HepG2 (cell line): ENCODE measurements at places on chromosomes 12 and 14. TPM values are rescaled to one million over a fixed set of nuclear protein-coding genes. Genes with fewer than 3 reads are reported as not detected.

DNA sequence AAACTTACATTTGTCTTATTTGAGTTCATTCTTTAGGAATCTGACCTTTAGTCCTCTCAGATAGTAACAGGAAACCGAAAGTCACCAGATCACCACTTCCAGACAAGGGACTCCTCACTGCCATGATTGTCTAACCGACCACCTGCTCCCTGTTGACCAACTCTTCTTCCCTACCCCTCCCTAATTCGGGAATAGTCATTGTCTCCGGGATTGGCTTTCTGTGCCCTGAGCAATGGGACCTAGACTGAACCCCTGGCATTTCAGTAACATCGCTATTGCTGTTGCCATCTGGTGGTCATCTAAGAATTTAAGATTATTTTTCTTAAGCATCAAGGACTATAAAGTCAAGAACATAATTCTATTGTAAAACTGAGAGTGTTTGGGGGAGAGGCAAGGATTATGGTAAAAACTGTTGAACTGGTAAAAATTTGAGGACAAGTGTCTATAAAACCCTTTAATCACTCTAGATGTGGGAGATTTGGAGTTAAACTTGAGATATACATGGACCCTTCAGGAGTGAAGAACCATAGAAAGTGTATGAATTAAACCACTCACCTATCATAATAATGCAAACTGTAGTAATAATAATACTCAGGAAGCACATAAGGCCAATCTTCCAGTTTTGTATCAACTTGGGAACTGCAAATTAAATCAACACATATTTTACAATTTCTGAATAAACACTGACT is 6.3 kb downstream of the CLEC2A start:
- no peaks in the 10 kb centered on the region for H3K27me3 ChIP-seq
- no peak overlapping the region for H3K27ac ChIP-seq
- H3K4me1 ChIP-seq, result no peaks in the 10 kb centered on the region
- peak; percentile 9 for DNase-seq

DNA sequence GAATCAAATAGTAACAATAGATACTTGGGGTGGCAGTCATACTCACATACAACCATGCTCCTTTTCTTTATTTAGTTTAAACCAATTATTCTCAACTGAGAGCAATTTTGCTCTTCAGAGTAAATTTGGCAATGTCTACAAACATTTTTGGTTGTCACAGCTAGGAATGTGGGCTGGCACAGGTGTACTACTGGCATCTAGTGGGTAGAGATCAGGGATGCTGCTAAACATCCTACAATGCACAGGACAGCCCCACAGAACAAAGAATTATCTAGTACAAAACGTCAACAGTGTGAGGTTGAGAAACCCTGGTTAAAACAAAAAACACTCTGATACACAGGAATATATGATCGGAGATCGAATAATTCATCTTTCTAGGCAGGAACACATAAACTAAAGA is 186.5 kb downstream of the NELL2 start:
- no peaks in the 10 kb centered on the region for H3K4me1 ChIP-seq
- no peaks in the 10 kb centered on the region for H3K36me3 ChIP-seq
- DNase-seq, result no peak
- no peak overlapping the region for H3K4me3 ChIP-seq

DNA sequence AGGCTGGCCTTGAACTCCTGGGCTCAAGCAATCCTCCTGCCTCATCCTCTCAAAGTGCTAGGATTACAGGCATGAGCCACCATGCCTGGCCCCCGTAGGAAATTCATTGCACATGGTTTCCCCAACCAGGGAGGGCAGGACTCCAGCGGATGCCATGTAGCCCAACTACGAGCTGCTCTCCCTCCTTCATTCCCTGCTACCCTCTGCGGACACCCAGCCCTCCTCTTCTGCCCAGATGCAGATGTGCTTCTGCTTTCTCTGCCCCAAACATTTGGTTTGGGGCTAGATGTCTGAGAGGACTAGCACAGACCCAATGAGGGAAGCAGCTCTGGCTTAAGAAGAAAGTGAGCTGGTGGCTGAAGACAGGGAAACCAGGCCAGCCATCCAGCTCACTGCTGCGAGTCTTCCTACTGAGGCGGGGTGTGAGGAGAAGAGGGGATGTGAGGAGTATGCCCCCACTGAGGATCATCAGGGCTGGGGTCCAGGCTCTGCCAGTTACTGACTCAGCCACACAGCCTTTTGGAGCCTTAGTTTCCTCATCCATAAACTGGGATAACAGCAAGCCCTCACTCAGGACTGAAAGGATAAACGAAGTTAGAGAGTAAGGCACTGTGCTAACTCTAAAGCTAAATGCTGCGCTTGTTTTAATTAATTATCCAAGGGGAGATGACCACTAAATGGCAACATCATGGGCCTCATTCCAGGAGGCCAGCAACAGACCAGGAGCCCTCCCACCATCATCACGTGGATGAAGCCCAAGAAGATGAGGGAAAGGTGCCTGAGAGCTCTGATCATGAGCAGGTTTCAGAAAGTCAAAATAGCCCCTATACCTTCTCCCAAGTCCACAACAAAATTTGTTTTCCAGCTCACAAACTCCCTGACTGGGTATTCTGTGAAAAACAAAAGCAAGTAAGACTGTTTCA is 10.9 kb downstream of the CTDSP2 start:
- H3K4me1 ChIP-seq, result peaks cover 82% of the 10 kb centered on the region
- no peak for DNase-seq
- peaks cover 6% of the 10 kb centered on the region for H3K36me3 ChIP-seq
- H3K27ac ChIP-seq, result no peak overlapping the region

GRCh38 chr12:55705782-55706402 is 1.8 kb downstream of the ITGA7 start:
- H3K27me3 ChIP-seq, result peaks cover 1% of the 10 kb centered on the region; the same call in 1 of the 2 replicates
- H3K4me3 ChIP-seq, result no peak overlapping the region
- no peaks in the 10 kb centered on the region for H3K36me3 ChIP-seq
- no peak for DNase-seq
- H3K27ac ChIP-seq, result no peak overlapping the region

- no peaks in the 10 kb centered on the region for H3K27me3 ChIP-seq
- H3K4me3 ChIP-seq, result no peak overlapping the region
- no peak overlapping the region for H3K27ac ChIP-seq
- H3K4me1 ChIP-seq, result no peaks in the 10 kb centered on the region
Measured at GRCh38 chr14:64080452-64080851, 213.7 kb downstream of the ESR2 start.

GRCh38 chr12:47846294-47846996 is 26.7 kb upstream of the HDAC7 start:
- no peak for DNase-seq
- no peaks in the 10 kb centered on the region for H3K36me3 ChIP-seq

DNA sequence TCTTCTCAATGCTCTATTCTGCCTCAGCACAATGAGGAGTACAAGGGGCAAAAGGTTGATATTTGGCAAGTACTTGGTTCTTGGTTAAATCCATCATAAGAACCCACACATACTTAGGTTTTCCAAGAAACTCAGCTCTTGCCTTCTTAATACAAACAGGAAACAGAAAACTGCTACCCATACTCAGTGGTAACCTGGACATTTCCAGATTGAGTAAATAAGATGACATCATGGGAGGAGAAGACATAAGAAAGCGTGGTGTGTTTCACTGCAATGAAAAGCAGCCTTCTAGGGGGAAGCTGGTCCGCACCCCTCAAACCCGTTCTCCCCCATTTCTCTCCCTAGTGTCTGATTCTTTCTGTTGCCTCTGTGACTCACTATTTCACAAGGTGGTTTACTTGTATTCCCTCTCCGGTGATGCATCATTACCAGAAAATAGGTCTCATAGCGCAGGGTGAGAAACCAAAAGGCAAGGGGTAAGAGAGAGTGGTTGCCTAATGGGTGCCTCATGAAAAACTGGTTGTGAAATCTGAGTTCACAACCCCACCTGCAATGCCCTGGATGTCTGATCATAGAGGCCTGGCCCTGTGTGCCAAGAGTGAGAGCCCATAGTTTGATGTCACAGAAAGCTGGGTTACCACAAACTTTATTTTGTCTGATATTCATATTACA is 326.5 kb upstream of the TBX3 start:
- no peaks in the 10 kb centered on the region for H3K4me1 ChIP-seq
- DNase-seq, result no peak

DNA sequence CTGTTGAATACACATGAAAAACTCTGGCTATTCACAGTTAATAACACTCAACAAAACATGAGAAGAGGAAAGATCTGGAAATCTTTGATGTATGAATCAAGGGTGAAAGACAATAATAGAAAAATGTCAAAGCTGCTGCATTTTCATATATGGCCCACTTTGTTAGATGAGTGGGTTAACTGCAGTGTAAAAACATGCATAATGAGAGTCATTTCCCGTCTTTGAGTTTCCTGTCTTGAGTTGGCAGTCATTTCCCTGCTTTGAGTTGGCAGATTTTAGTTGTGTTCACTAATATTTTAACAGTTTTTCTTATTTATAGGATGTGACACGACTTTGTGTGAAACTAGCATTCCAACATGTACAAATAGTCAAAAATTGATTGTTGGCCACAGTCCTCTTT is 87.9 kb upstream of the PTPRQ start:
- no peaks in the 10 kb centered on the region for H3K36me3 ChIP-seq
- peaks cover 19% of the 10 kb centered on the region for H3K4me1 ChIP-seq
- no peaks in the 10 kb centered on the region for H3K27me3 ChIP-seq
- no peak overlapping the region for H3K4me3 ChIP-seq

GRCh38 chr14:59346796-59347510 is 118.2 kb downstream of the GPR135 start:
- H3K27ac ChIP-seq, result no peak overlapping the region
- no peak overlapping the region for H3K4me3 ChIP-seq
- H3K36me3 ChIP-seq, result peaks cover 32% of the 10 kb centered on the region; the same call in 2 of the 3 replicates
- no peak for DNase-seq

- no peak for DNase-seq
- H3K4me3 ChIP-seq, result no peak overlapping the region
- H3K36me3 ChIP-seq, result no peaks in the 10 kb centered on the region
- no peaks in the 10 kb centered on the region for H3K4me1 ChIP-seq
- H3K27ac ChIP-seq, result no peak overlapping the region
- peaks cover 9% of the 10 kb centered on the region; the same call in 2 of the 3 replicates for H3K27me3 ChIP-seq
Measured at GRCh38 chr12:117262749-117263148, 72.5 kb upstream of the FBXO21 start.

DNA sequence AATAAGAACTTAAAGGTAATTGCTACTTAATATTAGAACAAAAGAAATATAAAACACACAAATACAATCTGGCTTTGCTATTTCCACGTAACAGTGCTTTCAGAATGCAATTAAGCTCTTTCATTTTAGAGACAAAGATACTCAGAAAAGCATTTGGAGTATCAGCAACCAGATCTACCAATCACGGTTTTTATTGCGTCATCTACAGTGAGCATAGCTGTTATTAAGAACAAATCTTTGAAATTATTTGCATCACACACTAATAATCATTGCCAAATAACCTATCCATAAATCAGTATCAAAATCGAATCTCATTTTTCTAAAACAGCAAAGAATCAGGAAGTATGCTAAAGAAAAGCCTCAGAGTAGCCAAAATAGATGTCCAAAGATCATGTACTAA is 26.9 kb upstream of the GARIN2 start:
- H3K4me3 ChIP-seq, result no peak overlapping the region
- H3K36me3 ChIP-seq, result no peaks in the 10 kb centered on the region
- H3K27ac ChIP-seq, result no peak overlapping the region
- DNase-seq, result no peak

DNA sequence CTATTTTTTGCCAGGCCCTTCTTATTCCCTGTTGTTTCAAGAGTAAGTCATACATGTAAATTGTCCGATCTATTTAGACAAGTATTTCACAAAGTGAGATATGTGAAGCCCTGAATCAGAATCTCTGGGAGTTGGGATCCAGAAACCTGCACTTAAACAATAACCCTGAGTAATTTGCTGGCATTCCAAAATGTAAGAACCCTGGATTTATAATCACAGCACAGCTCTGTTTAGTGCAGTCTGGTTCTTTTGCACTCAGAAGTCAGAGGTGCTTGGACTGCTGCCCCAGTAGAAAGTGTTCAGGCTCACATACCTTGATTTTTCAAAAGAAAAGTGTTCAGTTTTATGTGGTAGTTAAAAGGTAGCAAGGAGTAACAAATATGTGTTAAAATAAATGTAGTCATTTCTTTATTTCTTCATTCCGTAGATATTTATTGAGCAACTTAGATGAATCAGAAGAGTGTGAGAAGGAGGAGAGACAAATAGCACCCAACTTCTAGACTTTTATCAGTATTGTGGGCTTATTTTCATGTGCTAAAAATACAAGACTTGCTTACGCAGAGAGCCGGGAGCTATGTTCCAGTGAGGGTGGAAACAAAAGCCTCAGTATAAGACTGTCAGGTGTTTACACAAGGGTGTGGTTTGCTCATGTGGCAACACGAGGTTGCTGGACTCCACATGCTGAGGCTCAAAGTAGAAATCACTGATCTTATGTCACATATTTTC is 70.1 kb downstream of the SYNE2 start:
- no peak overlapping the region for H3K4me3 ChIP-seq
- no peaks in the 10 kb centered on the region for H3K36me3 ChIP-seq
- H3K27me3 ChIP-seq, result no peaks in the 10 kb centered on the region
- peak overlapping the region; percentile 47 for H3K27ac ChIP-seq

GRCh38 chr12:127060310-127060847 is 1206.6 kb upstream of the TMEM132C start:
- no peak overlapping the region for H3K4me3 ChIP-seq
- H3K27me3 ChIP-seq, result no peaks in the 10 kb centered on the region
- DNase-seq, result no peak
- no peaks in the 10 kb centered on the region for H3K36me3 ChIP-seq
- no peak overlapping the region for H3K27ac ChIP-seq

DNA sequence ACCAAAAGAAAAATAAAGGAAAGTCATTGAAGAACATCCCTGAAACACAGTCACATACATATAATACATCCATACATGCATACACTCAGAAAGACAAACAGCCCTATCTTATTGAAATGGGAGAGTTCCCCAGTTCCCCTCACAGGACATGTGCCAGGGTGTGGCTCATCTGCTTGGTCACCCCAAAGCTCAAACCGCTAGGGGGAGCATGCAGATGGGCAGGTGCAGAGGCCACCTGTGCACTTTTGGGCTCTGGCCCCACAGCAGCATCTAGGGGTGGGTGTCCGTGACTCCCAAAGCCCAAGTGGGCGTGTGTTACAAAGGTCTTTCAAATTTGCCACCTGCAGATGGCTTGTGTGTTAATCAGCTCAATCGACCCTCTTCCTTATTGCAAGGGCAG is 75.2 kb downstream of the CMAS start:
- H3K36me3 ChIP-seq, result no peaks in the 10 kb centered on the region
- no peaks in the 10 kb centered on the region for H3K4me1 ChIP-seq
- no peak overlapping the region for H3K27ac ChIP-seq
- peak; percentile 9 for DNase-seq
- H3K27me3 ChIP-seq, result no peaks in the 10 kb centered on the region

GRCh38 chr14:98736701-98737338 is 535.2 kb downstream of the BCL11B start:
- H3K4me3 ChIP-seq, result no peak overlapping the region
- H3K36me3 ChIP-seq, result no peaks in the 10 kb centered on the region
- DNase-seq, result no peak
- H3K27me3 ChIP-seq, result no peaks in the 10 kb centered on the region
- H3K27ac ChIP-seq, result no peak overlapping the region
- H3K4me1 ChIP-seq, result no peaks in the 10 kb centered on the region

- no peaks in the 10 kb centered on the region for H3K27me3 ChIP-seq
- peak; percentile 69 for DNase-seq
- H3K4me3 ChIP-seq, result no peak overlapping the region
- no peak overlapping the region for H3K27ac ChIP-seq
- no peaks in the 10 kb centered on the region for H3K36me3 ChIP-seq
Measured at GRCh38 chr12:107402041-107403022, 283.3 kb upstream of the PWP1 start.

Gene KLRF2
- not detected in 2 replicates for total RNA-seq

Gene SMCO2
- total RNA-seq, result not detected in 2 replicates

Gene MON2
- 24.8 and 34.0 TPM in 2 replicates for total RNA-seq

Gene PAH
- total RNA-seq, result 451 and 537 TPM in 2 replicates

Gene KERA
- not detected in 2 replicates for total RNA-seq

Gene LPAR5
- total RNA-seq, result 0.07 and 0.09 TPM in 2 replicates

Gene KRT83
- total RNA-seq, result not detected in 2 replicates

Gene NANOG
- total RNA-seq, result 0.24 TPM in 1 of 2 replicates, not detected in the other
